ENCODE measurements at places on chromosomes 4 and X.

GRCh38 chr4:92304121-92304520 lies 355 bp downstream of the GRID2 start:
- no peak for DNase-seq

- no peak for DNase-seq
Measured at GRCh38 chr4:74368596-74368995, 3.7 kb downstream of the EREG start.

GRCh38 chr4:42320822-42321388 lies 76.4 kb upstream of the SHISA3 start:
- DNase-seq = no peak

DNA sequence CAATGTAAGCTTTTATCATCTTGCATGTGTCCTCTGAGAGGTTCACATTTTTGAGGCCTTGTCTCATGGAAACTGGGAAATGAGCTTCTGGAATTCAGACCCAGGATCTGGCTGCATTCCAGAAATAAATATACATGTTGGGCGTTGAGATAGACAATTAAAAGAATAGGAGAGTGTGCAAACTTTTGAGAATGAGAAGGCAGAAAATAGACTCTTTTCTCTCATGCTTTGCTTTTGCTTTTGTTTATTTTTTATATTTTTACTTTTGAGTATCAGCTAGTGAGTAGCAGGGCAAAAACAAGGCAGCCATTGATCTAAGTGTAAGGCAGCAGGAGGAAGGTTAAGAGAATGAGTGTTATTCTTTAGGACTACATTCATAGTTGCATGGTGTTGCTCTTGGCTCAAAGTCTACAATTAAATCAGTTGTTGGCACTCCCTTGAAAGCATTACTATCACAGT lies 12.4 kb downstream of the SHROOM3 start:
- no peak for DNase-seq

DNA sequence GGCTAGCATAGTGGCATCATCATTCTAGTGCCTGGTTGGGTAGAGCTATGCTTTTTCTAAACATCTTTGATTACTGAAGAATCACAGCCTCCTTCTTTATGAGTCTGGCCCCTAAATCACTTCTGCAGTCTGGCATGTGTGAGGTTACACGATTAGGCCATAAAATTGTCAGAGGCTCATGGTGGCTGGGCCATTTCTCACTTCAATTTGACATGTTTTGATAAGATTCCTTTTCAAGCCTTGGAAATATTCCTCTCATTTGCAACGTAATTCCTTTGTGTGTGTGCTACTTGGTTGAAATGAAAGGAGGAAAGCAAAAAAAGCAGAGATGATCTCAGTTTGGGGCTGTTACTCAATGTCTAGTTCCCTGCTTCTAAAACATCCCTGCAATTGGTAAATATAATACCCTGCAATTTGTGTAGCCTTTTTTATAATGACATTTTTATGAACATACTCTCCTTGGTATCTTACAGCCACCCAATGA lies 6.2 kb downstream of the CCKAR start:
- DNase-seq = no peak

GRCh38 chrX:129462707-129463106 lies 60.6 kb downstream of the SMARCA1 start:
- DNase-seq = no peak

GRCh38 chr4:21451032-21451431 lies 497.5 kb downstream of the KCNIP4 start:
- no peak for DNase-seq

- DNase-seq = no peak
Measured at GRCh38 chrX:47212381-47213293, 5.8 kb upstream of the CDK16 start.

- DNase-seq = no peak
Measured at GRCh38 chr4:184702114-184702513, 31.8 kb downstream of the CENPU start.

- no peak for DNase-seq
Measured at GRCh38 chrX:68433155-68433980, at the start of gene OPHN1. TSS of gene OPHN1 (minus strand) at chrX:68433495. CDS start at chrX:68433020, 475 bp downstream.

GRCh38 chr4:168610911-168611530 lies 114.2 kb downstream of the PALLD start:
- DNase-seq = no peak

DNA sequence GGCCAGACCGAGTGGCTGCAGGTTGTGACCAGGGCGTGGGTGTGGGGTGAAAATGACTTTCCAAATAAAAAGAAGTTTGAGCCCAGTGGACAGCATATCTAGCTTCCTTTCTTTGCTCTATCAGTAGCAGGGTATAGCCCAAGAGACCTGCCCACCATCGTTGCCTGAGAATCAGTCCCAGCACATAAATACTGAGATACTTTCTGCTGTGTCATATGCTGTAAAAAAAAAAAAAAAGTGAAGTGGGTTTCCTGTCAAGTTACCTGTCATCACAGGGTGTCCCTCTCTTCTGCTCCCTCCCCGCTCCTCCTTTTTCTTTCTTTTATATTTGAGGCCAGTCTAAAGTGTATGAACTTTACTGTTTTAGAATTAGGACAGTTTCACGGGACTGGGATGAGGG lies 330.3 kb upstream of the BOD1L1 start:
- DNase-seq = no peak

DNA sequence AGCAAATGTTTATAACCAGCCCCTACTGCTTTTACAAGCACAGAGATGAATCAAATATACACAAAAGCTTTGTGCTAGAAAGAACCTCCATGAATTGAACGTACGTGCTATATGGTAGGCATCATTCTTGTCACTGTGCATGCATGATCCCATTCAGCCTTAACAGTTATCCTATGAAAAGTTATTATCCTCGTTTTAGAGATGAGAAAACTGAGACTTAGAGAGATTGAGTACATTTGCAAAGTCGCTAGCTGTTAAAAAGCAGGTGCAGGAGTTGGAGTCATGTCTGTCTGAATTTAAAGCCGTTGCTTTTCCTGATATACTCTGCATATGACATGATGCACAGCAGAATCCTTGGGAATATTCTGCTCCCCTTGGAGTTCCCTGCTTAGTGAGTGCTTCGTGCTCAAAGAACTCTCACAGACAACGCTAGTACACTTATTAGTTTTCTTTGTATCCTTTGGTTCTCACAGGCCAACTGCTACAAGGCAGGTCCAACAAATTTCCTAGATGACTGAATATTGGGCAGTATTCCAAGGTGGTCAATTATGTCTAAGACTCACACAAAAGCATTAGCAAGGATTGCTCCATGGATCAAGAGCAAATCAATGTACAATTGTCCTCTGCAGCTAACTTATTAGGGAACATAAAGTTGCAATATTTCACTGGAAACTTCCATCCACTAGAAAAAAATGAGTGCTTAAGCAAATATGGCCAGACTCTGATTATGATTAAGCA lies 42.8 kb upstream of the TRIM2 start:
- no peak for DNase-seq

GRCh38 chr4:146577111-146577510 lies 55.4 kb upstream of the SLC10A7 start:
- no peak for DNase-seq

DNA sequence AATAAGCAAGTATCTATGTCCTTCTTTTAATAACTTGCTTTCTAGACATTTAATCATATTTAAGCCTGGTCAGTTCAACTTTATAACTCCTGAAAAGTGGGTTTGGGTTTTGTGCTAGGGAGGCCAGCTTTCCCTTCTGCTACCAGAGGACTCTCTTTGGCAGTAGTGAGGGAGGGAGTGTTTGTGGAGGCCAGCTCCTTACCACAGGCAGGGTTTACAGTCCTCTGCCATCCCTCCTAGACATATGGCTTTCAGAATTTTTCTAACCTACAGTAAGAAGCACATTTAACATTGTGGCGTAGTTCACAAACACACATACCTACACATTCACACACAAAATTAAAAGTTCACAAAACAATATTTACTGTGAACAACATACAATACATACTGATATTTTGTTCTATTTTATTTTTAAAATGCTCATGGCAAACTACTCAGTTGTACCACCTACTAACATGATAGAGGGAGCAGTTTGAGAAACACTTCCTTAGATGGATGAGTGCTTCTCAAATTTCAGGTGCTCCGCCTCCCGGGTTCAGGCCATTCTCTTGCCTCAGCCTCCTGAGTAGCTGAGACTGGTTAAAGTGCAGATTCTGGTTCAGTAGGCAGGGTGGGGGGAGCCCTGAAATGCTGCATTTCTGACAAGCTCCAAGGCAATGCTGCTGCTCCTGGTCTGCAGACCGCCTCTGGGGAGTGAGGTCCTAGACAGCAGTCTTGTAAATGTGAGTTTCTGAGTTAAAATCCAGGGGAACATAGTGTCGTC lies 86.7 kb downstream of the PTTG2 start:
- no peak for DNase-seq

GRCh38 chrX:68498508-68499379 lies at the start of gene YIPF6:
TSS of gene YIPF6 (plus strand) at chrX:68499051. CDS start at chrX:68499067, 16 bp downstream.
- peak; percentile 26 for DNase-seq

DNA sequence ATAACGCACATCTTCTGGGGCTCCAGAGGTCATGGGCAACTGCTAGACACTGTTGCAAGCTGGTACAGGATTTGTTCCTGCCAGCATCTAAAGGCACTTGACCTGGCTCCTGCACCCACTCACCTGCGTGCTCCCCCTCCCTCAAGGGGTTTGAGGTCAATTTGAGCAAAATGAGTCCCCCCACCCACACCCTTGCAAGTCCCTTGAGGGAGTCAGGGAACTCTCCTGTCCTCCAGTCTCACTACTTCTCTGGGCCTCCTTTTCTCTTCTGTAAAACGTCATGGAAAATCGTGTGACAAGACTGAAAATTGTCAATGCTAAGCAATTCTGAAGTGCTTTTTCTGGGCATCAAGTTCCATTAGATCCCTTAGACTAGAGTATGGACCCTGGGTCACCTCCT lies 39.9 kb upstream of the PGK1 start:
- no peak for DNase-seq

DNA sequence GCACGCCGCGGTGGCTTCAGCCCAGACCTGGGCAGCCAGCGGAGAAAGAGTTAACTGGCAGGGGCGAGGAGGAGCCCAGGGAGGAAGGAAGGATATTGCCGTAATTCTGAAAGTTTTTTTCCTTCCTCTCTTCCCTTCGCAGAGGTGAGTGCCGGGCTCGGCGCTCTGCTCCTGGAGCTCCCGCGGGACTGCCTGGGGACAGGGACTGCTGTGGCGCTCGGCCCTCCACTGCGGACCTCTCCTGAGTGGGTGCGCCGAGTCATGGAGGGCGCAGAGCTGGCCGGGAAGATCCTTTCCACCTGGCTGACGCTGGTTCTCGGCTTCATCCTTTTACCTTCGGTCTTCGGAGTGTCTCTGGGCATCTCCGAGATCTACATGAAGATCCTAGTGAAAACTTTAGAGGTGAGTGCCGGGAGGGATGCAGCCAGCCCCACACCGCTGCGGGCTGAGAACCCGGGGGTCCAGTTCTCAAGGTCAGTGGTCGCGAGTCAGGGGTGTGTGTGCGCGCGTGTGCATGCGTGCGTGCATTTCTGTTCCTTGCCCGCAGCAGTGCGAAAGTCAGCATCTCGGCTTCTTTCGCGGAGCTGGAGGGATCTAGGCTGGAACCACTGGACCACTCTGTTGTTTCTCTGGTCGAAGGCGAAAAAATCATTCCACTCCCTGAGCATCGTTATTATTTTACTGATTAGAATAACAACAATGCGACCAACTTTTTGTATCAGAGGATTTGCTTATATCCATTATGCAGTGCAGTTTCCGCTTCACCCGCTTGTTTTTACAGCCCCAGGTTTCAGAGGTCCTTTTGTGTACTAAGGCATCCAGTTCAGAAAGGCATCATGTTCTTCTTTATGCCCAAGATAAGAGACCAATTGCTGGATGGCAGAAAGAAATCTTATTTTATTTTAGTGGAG lies 709 bp downstream of the GPAT3 start:
- no peak for DNase-seq

DNA sequence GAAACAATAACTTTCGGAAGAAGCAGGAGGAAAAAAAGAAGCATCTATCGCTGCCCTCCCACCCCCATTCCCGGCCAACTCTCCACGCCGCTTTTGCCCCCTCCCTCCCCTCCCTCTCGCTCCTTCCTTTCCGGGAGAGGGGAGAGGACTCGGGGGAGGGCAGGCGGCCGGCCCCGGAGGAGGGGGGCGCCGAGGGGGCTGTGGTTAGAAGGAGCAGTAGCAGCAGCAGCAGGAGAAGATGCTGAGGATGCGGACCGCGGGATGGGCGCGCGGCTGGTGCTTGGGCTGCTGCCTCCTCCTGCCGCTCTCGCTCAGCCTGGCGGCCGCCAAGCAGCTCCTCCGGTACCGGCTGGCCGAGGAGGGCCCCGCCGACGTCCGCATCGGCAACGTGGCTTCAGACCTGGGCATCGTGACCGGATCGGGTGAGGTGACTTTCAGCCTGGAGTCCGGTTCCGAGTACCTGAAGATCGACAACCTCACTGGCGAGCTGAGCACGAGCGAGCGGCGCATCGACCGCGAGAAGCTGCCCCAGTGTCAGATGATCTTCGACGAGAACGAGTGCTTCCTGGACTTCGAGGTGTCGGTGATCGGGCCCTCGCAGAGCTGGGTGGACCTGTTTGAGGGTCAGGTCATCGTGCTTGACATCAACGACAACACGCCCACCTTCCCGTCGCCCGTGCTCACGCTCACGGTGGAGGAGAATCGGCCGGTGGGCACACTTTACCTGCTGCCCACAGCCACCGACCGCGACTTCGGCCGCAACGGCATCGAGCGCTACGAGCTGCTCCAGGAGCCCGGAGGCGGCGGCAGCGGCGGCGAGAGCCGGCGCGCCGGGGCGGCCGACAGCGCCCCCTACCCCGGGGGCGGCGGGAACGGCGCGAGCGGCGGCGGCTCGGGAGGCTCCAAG lies 1.3 kb downstream of the PCDH7 start:
- no peak for DNase-seq

DNA sequence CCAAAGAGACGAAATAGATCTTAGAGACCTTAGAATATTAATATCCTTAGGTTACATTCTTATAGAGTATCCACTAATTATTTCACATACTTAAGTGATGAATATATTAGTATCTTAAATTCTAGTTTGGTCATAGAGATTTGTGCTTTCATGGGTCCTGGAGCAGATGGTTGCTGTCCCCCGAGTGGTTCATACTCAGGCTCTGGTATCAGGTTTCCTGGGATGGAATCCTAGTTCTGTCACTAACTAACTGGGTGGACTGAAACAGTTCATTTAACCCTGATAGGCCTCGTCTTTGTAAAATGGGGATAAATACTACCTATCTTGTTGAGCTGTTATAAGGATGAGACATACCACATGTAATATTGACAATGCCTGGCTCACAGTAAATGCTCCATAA lies 264.6 kb downstream of the TENM3 start:
- DNase-seq = no peak

DNA sequence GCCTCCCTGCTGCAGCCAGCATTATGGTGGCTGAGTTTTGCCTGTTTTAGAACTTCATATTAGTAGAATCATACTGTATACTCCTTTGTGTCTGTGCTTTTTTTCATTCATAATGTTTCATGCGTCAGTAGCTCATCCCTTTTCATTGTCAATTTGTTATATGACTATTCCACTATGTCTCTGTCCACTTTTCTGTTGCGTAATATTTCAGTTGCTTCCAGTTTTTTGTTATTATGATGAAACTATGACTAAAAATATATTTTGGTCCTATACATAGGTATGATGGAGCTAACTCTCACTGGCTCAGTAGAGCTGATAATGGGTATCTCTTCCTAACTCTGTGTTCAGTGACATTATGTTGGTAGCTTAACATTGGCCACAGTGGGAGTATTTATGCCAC lies 48.3 kb downstream of the DMP1 start:
- DNase-seq = no peak

GRCh38 chr4:70269674-70270073 lies 27.3 kb downstream of the CSN3 start:
- no peak for DNase-seq

- DNase-seq = no peak
Measured at GRCh38 chr4:48944756-48945241, 38.2 kb upstream of the OCIAD2 start.

- no peak for DNase-seq
Measured at GRCh38 chrX:40773809-40774208, 38.5 kb upstream of the MED14 start.

- peak; percentile 33 for DNase-seq
Measured at GRCh38 chrX:150365051-150365989, 2.2 kb downstream of the MAMLD1 start.
